ENCODE measurements at places on chromosomes 5 and 9.

DNA sequence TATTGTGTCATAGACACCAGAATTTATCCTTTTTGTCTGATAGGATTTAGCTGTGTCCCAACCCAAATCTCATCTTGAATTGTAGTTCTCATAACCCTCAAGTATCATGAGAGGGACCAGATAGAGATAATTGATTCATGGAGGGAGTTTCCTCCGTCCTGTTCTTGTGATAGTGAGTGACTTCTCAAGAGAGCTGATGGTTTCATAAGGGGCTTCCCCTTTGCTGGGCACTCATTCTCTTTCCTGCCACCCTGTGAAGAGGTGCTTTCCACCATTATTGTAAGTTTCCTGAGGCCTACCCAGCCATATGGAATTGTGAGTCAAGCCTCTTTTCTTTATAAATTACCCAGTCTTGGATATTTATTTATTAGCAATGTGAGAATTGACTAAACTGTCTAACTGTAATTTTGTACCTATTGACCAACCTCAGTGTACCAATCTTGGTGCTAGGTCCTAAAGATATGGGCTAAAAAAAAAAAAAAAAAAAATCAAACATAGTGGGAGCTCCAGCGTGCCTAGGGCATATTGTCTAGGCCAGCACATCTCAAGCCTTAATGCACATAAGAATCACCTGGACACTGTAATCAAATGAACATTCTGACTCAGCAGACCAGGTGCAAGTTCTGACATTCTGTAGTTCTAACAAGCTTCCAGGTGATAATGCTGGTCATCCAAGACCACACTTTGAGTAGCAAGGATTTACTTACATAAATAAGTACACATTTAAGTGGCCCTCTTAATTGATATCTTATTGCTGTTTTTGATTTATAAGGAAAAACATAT lies 30.5 kb downstream of the ST8SIA4 start:
- DNase-seq, result peak; percentile 63

DNA sequence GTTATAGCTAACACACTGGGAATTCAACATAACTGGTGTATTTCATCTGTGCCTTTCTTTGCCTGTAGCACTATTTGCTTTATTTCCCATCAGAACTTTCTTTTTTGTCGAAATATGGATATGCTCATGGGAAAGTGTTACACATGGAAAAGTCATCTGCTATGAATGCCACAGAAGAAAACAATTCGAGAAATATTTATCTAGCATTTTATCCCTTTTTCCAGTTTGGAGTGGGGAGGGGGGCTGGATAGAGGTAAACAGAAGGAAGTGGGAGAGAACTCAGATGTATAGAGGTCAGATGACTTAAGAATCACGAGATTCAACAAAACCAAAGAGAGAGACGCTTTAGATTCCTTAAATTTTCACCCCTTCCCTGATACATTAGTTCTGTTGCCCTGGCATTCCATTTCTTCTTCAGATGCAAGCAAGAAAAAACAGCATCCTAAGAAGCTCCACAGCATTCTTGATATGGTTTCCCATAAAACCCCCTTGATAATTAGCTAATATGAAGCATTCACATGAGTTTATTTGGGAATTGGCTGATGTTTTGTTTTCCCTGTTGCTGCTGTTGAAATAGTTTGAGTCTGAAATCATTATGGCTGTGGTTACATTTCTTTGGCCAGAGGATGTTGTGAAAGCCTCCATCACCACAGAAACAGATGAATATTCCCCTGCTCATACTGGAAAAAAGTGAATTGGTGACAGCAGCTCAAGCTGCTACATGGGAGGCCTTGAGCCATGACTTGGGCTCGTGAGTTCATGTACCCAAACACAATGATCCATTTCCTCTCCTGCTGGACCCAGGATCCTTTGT lies 335.8 kb upstream of the DAB2 start:
- DNase-seq, result no peak

- no peak for DNase-seq
Measured at GRCh38 chr9:119137479-119137878, 231.8 kb downstream of the BRINP1 start.

DNA sequence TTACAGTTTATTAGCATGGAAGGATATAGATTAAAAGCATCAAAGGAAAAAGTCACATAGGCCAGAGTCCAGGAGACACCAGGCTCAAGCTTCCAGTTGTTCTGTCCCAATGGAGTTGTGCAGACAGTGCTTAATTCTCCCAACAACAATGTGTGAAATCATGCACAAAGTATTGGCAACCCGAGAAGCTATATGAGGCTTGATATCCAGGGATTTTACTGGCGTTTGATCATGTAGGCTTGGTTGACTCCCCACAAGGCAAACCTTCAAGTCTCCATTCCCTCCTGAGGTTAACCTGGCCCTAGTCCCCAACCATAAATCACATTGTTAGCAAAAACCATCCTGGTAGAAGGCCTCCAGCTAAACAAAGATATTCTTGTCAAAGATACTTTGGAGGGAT lies 141.5 kb downstream of the ADAMTS19 start:
- DNase-seq, result no peak

GRCh38 chr9:115944166-115944948 lies 209.2 kb upstream of the PAPPA start:
- DNase-seq, result no peak

GRCh38 chr5:5512543-5512942 lies 90.1 kb downstream of the ICE1 start:
- DNase-seq, result no peak

GRCh38 chr5:139848508-139849100 lies 53.0 kb downstream of the PSD2 start:
- DNase-seq, result no peak

DNA sequence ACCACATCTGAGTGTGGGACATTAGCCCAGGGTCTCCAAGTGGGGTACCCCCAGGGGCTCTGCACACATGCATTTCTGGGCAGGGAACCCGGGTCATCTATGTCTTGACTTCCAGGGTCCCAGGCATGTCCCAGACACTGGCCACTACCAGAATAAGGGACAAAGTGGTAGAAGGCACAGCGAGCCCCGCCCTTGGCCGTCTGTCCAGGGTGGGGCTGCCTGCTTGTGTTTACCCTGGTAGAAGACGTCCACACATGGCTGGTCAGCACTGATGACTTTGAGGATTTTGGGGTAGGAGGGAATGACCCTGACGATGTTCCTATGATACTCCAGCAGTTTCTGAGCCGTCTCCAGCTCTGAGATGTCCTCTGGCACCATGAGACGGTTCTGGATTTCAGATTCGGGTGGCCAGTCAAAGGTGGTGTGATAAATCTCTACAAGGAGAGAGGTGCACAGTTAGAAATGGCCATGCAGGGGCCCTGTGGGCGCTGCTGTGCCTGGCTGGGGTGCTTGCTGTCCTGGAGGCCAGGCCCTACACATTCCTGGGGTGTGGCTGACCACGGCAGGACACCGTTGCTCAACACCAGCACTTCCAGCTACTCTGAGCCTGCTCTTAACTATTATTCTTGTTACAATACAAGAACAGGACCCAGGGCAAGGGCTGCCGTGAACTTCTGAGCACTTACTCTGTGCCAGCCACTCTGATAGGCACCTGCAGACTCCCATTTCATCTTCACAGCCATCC lies 51.3 kb downstream of the AK8 start:
- no peak for DNase-seq

DNA sequence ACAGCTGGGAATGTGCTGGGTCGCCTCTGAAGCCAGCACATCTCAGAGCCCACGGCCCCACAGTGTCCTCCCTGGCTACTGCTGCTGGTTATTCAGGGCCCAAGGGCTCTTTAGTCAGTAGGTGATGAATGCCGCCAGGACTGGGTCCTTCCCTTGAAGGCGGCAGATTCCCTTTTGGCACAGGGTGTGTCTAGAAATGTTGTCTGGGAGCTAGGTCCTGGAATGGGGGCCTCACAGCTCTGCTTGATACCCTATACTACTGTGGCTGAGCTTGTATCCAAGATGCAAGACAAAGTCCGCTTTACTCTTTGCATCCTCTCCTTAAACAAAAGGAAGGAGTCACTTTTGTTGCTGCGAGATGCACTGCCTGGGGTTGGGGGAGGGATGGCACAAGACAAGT lies 33.1 kb downstream of the MEGF9 start:
- no peak for DNase-seq
